ENCODE measurements at places on chromosomes 7 and 10.

GRCh38 chr10:24383681-24384106 is 174.8 kb downstream of the KIAA1217 start:
- DNase-seq = peak; percentile 96

GRCh38 chr10:78196396-78196795 is 162.7 kb downstream of the RPS24 start:
- DNase-seq = peak; percentile 60

DNA sequence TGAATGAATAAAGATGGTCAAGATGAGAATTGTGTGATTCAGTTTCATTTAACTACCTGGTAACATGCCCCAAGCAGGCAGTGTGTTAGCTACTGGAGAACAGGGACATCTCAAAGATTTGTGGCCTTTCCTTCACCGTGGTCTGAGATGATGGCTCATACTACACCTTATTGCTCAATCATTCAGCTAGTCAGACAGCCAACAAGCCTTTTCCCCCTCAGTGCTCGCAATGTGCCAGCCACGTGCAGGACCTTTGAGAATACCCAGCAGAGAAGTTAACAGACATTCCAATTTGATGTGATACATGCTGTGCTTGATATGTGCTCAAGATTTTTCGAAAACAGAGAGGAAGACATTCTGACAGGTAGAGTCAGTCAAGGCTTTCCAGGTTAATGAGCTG is 562.8 kb downstream of the SUGCT start:
- DNase-seq = no peak

- peak; percentile 93 for DNase-seq
These were observed 48.9 kb downstream of the DLG5 start for GRCh38 chr10:77877441-77878344.

DNA sequence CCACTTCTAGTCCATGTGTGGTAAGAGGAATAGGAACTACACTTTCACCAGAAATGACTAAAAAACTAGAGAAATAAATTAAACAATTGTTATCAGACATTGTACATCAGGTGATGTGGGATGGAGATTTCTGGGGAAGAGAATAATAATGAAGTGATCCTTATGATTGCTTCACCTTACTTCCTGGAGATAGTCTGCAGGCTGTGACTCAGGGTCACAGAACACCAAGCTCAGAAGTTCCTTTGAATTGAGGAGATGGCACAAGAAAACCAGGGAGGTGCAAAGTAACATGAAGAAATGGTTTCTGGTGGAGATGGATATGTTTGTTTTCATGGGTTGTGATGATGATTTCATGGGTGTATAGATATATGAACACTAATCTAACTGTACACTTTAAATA is 44.5 kb downstream of the ZWINT start:
- no peak for DNase-seq

DNA sequence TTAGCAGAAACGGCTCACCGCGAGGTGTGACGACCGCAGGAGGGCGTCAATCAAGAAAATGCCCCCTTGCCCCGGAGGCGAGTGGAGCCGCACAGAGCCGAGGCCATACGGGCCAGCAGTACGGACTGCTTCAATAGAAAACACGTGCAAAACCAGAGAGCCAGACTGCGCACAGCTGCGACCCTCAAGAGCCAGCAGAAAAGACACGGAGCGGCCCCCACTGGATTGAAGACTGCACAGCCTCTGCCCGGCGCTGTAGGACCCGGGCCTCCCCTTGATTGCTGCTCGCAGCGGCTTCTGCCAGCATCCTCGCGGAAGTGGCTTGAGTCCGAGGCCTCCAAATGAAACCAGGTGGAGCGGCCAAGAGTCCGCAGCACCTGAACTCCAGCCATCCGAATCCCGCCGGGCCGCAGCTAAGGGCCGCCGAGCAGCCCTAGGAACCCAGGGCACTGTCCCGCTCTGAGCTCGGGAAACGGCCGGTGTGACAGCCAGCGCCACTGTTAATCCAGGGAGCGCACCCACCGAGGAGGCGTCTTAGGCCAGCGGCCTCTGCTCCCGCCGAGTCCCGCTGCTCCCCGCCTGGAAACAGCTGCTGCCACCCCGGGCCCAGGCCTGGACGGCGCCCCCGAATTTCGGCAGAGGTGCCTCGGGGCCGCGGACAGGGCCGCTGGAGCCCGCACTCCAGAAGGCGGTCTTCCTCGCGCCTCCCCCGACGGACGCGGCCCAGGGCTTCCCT is 660 bp upstream of the HHEX start:
- peak; percentile 86 for DNase-seq

Measured in kidney (tissue), 22 donors.